ENCODE measurements at places on chromosomes 5 and 9.

DNA sequence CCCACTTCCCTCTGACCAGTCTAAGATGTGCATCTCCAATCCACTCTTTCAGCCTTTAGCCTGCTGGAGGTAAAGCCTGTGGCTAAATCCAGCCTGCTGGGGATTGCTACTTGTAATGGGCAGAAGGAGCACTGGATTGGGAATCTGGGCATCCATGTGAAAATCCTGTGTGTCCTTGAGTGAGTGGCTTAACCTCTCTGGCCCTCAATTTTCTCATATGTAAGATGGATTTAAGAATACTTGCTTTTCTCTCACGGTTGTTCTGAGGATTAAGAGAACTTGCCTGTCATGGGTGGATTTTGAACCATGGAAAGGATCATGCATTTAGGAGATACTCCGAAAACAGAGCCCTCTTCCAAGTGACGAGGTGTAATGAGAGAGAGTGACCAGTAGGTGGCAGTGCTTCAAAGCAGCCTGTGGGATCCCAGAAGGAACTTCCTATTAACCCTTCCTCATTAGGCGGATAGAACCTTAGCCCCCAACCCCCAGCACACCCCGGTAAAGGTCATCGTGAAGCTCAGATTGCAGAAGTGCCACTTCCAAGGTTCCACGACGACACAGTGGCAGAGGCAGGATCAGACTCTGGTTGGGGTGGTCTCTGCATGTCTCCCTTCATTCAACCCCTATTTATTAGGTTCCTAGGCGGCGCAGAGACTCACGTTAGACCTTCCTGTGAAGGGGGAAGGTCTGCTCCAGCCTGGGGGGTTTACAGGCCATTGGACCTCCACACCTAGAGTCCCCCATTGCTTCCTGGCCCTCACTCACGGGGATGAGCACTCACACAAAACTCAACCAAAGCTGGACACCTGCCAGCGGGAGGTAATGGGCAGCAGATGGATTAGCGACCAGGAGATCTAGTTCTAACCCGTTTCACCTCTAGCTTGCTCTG lies 68.7 kb upstream of the ZNF618 start:
- no peak for DNase-seq

- no peak for DNase-seq
These were observed 448.4 kb upstream of the ZNF608 start for GRCh38 chr5:125194883-125195282.

GRCh38 chr5:142644127-142644526 lies 41.8 kb downstream of the FGF1 start:
- DNase-seq, result no peak

DNA sequence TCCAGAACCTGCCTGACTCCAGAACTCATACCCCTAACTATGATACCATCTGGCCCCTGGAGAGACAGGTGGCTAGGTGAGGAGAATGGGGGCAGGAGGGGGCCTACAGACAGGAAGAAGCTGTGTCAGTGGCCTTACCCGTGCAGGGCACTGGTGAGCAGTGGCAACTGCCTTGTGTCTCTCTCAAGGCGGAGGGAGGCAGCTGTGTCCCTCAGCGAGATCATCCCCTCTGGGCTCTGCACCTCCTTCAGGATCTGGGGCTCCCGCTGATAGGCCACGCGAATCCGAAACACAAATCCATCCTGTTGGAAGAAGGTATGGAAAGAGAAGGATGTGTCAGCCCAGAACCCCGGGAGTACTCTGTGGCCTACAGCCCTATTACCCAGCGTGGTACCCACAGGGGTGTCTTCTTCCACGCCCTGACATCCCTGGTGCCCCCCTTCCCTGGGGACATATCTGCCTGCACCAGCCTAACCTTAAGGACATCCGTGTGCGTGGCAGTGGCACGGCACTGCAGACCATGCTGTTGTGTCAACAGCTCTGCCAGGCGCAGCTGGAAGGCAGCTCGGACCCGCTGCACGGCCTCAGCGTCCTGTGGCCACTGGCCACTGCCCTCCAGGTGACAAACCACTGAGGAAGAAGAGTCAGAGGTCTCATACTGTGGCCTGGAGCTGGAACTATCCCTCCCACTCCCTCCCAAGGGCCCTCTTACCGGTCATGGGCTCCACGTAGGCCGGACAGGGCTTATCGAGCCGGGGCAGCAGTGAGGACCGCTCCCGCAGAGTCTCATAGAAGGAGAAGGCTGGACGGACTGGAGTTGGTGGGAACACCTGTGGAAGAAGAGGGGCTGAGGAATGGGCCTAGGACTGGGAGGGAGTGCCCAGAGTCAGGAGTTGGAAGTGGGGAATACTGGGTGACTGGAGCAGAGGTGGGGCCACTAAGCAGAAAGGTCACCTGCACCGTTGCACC lies 7.8 kb downstream of the NOL6 start:
- no peak for DNase-seq

GRCh38 chr5:112973036-112973435 lies 3.6 kb upstream of the DCP2 start:
- DNase-seq, result no peak

GRCh38 chr5:75234251-75234650 lies 2.4 kb downstream of the ANKRD31 start:
- DNase-seq, result no peak

All from T-helper 2 cell (primary cell).